Occipital lobe (tissue), 3 donors: ENCODE measurements at places on chromosomes 1 and 21. TPM values are rescaled to one million over a fixed set of nuclear protein-coding genes. Genes with fewer than 3 reads are reported as not detected.

GRCh38 chr1:93680076-93680419, 1.6 kb downstream of the BCAR3 start:
- no peak for DNase-seq

HES5 gene
- total RNA-seq: 25.4 TPM

- no peak for DNase-seq
Observed at GRCh38 chr1:147771226-147772125, 11.1 kb upstream of the GJA5 start.

GRCh38 chr21:42847726-42848125, 31.6 kb downstream of the WDR4 start:
- DNase-seq: no peak

DNA sequence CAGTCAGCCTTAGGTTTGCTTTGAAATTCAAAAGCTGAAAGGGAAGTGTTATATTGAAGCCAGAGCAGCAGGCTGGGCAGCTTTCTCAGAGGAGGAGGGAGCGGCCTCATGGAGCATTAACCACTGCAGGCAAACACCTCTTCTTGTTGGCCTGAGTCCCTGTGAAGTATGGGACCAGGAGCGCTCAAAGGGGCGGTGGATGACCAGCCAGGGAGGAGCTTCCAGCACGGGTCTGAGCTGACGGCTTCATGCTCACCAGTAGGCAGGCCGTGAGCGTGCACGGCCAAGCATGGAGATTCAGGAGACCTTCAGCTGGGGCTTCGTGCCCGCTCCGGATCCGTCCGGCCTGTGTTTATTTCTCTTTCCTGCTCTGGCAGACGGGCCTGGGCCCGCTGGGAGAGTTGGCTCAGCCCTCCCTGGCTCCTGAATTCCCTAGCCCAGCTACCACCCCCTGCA, 245.2 kb downstream of the TRABD2B start:
- DNase-seq: no peak

DNA sequence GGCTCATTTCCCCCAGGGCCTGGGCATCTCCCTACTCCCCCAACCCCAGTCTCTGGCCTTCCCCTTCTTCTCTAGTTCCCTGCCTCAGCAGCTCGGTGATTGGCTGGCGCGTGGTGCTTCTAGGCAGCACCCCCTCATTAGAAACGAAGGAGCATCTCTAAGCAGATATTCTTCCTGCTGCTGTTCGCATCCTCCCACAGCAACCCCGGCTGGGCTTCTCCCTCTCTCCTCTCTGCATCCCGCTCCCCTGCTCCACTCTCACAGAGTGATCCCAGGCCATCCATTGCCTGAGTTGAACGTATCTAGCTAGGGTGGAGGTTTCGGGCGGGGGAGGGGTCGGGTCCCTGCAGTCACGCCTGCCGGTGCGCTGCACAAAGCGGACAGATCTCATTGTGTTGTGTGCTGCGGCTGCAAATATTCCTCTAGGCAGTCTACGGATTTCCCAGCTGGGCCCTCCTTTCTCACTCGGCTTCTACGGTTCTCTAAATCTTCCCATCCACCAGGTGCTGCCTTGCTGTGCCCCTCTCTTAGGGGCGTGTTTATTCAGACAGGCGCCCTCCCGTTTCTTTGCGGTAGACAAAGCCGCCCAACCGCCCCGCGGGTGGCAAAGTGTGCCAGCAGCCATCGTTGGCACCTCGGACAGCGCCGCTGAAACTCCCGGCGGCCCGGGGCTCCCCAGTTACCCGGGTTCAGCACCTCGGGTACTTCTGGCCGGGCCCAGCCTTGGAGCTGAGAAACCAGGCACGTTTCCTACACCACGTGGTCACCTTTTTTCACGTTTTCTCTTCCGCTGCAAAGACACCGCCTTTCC, 2.2 kb downstream of the CACNA1E start:
- peak; percentile 62 for DNase-seq

DNA sequence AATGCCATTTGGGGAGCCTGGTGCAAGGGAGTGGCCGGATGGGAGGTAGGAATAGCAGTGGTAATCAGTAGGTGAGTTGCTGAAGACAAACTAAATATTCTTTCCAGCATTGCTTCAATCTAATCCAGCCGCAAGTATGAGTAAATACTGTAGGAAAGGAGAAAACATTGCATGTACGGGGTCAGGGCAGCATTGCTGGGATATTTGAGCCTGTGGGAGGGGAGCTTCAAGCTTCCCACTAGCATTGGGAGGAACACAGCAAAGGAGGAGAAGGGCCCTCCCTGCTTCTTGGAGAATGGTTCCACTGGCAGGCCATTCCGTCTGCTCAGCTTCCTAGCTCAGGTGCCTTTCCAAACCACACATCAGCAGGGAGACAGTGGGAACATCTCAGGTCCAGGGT, 15.2 kb downstream of the CAPN2 start:
- no peak for DNase-seq
